ENCODE measurements at places on chromosomes 5 and 9.

GRCh38 chr9:133119103-133119845, 1.8 kb downstream of the RALGDS start:
- no peak for DNase-seq

GRCh38 chr5:72434781-72435437, 72.3 kb downstream of the ZNF366 start:
- DNase-seq = no peak

- DNase-seq = no peak
Measured at GRCh38 chr5:154276973-154277331, 86.4 kb downstream of the GALNT10 start.

GRCh38 chr9:4718911-4719310, 22.1 kb downstream of the AK3 start:
- no peak for DNase-seq

- no peak for DNase-seq
Measured at GRCh38 chr5:159777049-159777660, 139.1 kb upstream of the ADRA1B start.

DNA sequence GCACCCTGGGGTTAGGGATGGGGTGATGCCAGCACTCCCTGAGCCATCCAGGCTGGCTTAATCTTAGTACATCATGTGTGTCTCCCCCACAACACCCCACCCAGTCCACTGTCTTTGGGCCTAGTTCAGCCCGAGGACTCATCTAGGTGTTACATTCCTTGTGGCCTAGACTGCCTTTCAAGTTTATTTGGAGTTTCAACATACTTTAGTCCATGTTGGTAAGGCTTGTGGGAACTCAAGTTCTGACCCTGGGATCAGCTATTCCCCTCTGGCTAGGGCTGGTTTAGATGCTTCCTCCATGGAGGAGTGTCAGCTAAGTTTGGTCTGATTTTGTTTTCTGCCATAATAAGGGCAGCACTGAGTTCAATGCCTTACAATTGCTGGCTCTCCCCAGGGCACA, 302.4 kb downstream of the SMARCA2 start:
- no peak for DNase-seq

GRCh38 chr9:70222354-70222753, 36.4 kb upstream of the SMC5 start:
- no peak for DNase-seq

DNA sequence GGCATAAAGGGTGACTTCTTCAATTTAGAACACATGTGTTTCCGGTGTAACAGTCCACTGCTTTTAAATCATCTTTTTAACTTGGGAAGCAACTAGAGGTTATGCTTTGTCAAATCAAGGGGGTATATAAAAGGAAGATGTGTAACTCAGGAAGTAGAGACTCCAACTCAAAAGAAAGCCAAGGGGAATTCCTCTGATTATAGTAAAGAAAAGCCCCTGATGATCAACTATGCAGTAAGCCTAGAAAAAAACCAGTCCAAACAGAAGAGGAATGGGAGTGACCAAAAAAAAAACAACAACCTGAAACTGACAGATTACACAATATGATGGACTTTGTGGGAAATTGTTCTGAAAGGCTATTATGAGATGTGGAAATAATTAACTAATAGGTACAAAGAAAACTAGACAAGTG, 90.3 kb downstream of the AK8 start:
- DNase-seq = no peak

DNA sequence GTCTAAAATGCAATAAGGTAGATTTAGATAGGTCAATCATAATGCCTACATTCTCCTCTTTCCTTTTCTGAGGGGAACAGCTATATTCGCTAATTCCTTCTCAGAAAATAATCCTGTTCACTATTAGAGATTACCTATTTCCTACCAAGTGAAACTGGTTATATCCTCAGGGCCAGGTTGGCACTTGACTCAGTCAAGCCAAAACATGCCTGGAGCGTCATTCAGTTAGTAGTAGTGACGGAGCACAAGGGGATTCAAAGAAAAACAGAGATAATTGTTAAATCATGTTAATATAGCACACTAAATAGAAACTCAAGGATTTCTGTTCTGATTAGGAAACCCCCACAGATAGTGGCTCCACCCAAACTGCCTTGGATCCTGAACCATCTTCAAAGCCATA, 515.4 kb upstream of the PTPRD start:
- no peak for DNase-seq

GRCh38 chr5:140381972-140382371, 19.7 kb upstream of the ANKHD1 start:
- no peak for DNase-seq

DNA sequence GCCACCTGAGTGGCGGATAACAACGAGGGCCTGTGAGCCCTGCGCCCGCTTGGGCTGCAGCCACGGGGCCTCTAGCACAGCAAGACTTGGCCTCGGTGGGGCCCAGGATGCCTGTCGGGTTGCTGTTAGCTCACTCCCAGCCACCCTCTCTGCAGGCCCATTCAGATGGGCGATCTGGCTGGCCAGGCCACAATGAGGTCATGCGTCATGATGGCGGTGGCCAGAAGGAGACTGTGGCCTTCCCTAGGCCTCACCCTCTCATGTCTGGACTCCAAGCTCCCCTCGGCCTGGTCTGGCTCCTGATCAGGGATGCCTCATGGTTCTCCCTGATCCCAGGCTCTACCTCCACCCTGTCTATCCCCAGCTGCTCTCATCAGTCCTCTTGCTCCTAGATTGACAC, 19.0 kb upstream of the TCOF1 start:
- no peak for DNase-seq

DNA sequence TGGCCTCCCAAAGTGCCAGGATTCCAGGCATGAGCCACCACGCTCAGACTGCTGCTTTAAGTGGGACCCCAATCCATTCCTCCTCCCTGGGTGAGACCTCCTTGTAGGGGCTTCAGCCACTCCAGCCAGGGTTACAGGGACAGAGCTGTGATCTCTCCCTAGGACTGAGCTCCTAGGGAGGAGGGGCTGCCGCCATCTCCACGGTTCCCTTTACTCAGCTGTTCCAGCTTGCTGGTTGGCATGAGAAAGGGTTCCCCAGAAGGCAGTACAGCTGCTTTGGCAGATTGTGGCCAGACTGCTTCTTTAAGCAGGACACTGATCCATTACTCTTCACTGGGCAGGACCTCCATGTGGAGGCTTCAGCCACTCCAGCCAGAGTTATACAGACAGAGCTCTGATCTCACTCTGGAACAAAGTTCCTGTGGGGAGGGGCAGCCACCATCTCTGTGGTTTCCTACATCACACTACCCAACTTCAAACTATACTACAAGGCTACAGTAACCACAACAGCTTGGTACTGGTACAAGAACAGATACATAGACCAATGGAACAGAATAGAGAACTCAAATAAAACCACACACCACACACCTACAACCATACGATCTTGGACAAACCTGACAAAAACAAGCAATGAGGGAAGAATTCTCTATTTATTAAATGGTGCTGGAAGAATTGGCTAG, 7.2 kb downstream of the INSL6 start:
- no peak for DNase-seq

DNA sequence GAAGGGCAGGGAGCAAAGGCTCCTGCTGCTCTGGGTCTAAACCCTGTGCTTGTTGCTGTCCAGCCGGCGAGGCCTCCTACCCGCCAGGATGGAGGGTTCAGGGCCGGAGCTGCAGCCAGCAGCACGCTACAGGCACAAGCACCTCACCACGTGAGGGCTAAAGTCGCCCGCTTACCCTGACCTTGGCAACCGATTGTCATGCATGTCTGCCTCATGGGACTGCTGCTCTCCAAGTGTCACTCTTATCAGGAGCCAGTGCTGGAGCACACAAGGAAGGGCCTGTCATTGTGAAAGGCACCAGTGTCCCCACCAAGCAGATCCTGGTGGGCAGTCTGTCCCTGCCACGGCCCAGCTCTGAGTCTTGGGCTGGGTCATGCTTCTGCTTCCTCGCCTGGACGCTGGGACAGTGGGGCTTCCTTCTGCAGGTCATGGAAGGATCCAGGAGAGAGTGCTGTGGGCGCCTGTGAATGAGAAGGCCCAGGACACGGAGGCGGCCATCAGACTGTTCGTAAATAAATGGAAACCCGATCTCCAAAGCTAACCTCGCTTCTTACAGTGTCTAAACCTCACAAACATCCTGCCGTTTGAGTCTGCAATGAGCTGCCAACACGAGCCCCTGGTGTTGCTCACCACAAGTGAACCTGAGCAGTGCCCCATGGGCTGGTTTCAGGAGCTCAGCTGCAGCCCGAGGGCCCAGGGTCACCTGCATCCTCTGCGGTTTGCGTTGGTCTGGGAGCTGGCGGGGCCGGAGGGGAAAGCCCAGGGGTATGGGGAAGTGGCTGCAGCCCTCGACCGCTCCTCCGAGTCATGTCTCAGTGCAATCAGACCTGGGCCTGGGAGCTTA, 58.2 kb upstream of the RXRA start:
- DNase-seq = no peak

- no peak for DNase-seq
Measured at GRCh38 chr9:137295849-137296669, 6.0 kb downstream of the NRARP start.

GRCh38 chr5:132378580-132378979, 9.1 kb downstream of the SLC22A5 start:
- DNase-seq = no peak

DNA sequence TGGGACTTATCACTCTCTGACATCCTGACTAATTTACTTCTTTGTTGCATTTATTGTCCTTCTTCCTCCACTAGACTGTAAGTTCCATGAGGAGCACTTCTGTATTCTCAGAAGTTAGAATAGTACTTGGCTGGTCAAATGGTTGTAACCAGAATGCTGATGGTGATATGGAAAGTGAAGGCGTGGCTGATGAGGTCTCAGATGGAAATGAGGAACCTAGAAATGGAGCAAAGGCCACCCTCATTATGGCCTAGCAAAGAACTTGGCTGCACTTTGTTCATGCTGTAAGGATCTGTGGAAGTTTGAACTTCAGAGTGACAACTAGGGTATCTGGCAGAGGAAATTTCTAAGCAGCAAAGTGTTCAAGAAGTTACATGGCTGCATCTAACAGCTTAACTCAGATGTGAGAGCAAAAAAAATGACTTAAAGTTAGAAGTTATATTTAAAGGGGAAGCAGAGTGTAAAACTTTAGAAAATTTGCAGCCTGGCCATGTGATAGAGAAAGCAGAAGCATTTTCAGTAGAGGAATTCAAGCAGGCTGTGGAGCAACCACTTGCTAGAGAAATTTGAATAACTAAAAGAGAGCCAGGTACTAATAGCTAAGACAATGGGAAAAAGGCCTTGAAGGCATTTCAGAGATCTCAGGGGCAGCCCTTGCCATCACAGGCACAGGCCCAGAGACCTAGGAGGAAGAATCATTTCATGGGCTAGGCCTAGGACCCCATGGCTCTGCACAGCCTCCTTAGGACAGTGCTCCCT, 14.9 kb upstream of the SLC22A5 start:
- DNase-seq = no peak

GRCh38 chr5:118353970-118354369, 634.4 kb downstream of the DTWD2 start:
- no peak for DNase-seq

DNA sequence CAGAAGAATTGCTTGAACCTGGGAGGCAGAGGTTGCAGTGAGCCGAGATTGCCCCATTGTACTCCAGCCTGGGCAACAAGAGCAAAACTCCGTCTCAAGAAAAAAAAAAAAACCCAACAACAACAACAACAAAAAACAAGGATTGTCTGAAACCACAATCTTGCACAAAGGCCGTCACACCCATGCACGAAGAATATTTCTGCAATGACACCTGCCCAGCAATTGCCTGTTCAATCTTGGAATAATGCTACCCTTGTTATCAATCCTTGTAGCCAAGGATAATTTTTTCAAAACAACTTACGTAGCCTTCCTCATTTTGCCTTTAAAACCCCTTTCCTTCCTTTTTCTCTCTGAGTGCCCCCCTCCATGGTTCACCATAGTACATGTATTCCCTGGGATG, 3.7 kb upstream of the CLTB start:
- DNase-seq = no peak

DNA sequence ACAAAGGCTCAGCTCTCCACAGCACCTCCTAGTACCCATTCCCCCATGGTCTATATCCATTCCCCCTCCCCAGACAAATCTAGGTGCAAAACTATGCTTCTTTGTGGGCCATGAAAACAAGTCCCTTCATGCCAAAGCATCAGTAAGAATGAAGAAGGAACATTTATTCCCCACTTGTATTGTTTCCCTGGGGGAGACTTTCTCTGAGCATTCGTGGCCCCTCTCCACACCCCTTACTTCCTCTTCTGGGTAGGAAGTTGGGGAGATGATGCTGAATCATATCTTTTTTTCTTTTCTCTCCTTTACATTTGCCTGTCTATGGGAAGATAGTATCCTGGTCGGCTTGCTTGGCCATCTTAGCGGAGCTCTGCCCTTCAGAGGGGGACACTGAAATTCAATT, 246.8 kb downstream of the NSG2 start:
- no peak for DNase-seq

GRCh38 chr5:157100140-157100679, 8.6 kb downstream of the HAVCR2 start:
- no peak for DNase-seq

- DNase-seq = no peak
Measured at GRCh38 chr5:126464959-126465358, 41.8 kb downstream of the GRAMD2B start.

DNA sequence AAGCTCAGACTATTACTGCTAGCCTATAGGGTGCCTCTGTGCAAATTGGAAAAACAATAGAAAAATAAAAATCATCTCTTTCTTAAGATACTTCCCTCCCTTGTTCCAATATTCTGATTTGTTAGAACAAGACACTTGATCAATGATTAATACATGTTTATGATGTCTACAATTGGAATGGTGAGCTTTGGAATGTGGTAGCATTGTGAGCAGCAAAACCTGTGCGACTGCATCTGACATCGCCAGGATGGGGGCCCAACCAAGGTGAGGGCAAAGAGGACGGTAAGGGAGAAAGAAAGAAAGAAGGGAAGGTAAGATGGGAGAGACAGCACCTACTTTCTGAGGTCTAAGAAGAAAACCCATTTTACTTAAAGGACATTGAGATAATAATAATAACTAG, 183.0 kb upstream of the TRIM32 start:
- no peak for DNase-seq

DNA sequence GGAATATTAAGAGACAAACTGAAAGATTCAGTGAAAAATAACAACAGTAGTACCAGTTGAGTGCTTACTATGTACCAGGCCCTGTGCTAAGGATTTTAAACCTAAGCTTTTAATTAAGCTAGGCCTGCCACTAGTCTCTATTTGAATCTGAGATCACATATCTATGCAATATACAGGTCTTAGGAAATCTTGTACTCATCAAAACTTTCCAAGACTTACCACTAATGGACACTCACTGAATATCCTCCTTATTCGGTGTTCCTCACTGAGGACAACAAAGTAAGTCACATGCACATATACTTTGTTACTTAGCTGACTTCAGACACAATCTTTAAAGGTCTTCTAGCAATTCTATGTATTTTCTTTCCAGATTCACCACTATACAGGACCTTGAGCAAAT, 32.6 kb downstream of the DIAPH1 start:
- no peak for DNase-seq

DNA sequence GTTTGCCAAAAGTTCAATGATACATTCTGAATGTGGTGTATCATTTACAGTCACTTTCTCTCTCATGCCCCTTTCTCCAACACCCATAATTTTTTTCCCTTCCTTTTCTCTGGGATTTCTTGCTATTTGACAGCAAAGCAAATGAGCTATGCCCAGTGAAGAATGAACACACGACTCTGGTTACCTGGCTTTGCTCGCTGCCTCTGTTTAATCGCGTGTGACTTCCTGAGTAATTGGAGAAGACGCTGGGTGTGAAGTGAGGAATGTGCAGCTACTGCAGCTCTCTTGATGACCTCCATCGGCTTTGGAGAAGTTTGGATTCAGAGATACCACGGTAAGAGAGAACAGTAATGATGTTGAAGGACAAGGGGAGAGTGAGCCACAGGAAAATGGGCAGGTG, 651.8 kb downstream of the KIF4B start:
- no peak for DNase-seq
